ENCODE measurements at places on chromosomes 13 and 19. TPM values are rescaled to one million over a fixed set of nuclear protein-coding genes. Genes with fewer than 3 reads are reported as not detected.

DNA sequence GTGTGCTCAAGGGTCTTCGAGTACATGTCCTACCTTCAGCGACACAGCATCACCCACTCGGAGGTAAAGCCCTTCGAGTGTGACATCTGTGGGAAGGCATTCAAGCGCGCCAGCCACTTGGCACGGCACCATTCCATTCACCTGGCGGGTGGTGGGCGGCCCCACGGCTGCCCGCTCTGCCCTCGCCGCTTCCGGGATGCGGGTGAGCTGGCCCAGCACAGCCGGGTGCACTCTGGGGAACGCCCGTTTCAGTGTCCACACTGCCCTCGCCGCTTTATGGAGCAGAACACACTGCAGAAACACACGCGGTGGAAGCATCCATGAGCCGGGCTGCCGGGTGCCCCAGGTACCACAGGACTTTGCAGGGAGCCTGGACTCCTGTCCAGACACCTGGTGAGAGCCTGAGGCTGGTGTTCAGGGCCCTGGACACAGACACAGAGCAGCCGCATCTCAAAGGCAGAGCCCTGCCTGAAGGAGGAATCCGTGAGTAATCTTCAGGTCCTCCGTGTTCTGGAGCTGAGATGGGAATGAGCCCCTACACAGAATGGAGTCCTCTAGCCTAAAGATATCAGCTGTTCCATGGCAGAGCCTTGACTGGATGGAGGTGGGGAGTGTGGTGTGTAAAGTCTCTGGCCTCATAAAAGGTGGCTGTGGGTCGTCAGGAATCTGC, 1.5 kb downstream of the ZNF581 start:
- no peak overlapping the region for H3K27ac ChIP-seq
- no peak for DNase-seq
- H3K27me3 ChIP-seq, result no peaks in the 10 kb centered on the region
- no peak overlapping the region for H3K4me3 ChIP-seq
- no peaks in the 10 kb centered on the region for H3K36me3 ChIP-seq

DNA sequence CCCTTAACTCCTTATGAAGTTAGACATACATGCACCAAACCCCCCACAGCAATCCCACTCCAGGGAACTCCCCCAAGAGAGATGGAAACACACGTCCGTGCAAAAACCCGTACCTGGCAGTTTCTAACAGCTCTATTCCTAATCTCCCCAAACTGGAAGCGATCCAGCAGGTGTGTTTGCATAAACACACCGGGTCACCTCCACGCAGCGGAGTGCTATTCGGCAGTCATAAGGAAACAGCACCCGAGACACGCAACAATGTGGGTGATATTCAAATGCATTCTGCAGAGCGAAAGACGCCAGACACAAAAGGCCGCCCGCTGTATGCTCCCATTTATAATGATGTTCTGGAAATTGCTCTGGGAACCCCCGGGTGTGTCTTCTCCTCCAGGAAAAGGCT, 6.8 kb upstream of the ZNRF4 start:
- DNase-seq, result no peak
- H3K27me3 ChIP-seq, result no peaks in the 10 kb centered on the region
- H3K4me1 ChIP-seq, result no peaks in the 10 kb centered on the region
- H3K27ac ChIP-seq, result no peak overlapping the region
- H3K4me3 ChIP-seq, result no peak overlapping the region
- H3K36me3 ChIP-seq, result no peaks in the 10 kb centered on the region

- no peak overlapping the region for H3K4me3 ChIP-seq
- no peaks in the 10 kb centered on the region for H3K4me1 ChIP-seq
- DNase-seq, result no peak
- H3K27me3 ChIP-seq, result no peaks in the 10 kb centered on the region
Observed at GRCh38 chr19:42272989-42273406, 3.9 kb downstream of the CIC start.

DNA sequence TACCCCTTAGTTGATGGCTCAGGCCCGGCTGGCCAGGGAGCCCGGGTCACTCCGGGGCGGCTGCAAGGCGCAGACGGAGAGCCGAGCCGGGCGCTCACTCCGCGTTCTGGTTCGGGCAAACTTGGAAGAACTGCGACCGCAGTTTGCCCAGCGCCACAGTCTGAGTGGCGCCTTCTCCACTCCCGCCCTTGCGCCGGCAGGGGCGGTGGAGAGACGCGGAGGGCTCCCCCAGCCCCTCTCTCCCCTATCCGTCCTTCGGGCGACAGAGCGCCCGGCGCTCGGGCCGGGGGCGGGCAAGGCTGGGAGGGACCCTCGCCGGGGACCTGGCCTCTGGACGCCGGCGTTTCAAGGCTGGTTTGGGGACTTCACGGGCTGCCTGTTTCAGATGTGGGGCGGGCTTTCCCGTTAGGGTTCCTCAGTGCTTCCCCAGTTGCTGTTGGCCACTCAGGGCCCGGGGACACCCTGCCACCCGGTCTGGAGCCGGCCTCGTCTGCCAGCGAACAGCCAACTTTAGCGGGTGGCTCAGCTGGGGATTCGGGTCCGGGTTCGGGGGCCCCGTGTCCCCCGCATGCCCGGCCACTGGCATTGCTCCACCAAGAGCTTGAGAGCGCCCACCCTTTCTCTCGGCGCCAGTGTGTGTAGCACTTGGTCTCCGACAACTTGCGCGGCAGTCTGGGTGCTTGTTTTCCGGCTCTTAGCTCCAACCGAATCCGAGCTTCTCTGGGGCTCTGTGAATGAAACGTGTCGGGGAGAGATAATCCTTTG, 1.5 kb downstream of the GPC6 start:
- H3K27me3 ChIP-seq, result no peaks in the 10 kb centered on the region
- H3K4me1 ChIP-seq, result no peaks in the 10 kb centered on the region
- H3K4me3 ChIP-seq, result peak overlapping the region; percentile 76
- peak overlapping the region; percentile 89 for H3K27ac ChIP-seq

DNA sequence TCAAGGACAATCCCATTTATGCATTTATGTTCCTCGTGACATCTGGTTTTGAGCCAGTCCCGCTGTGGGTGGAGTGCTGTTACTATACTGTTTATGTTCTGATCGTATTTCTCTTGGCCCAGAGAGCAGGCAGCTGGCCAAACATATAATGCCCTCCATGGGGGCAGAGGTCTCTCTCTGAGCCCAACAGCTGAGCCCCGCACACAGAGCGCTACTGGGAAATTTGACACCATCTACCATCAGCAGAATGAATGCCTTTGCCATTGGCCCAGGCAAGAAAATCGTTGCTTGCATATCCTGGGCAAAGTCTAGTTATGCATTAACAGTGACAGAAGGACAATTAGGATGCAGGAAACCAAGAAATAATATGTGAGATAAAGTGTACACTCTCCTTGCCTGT, 126.8 kb upstream of the CACNA1A start:
- no peaks in the 10 kb centered on the region for H3K4me1 ChIP-seq
- DNase-seq, result no peak
- no peak overlapping the region for H3K27ac ChIP-seq
- no peaks in the 10 kb centered on the region for H3K36me3 ChIP-seq

GAS6 gene
- 43.5 TPM for total RNA-seq

All from right lobe of liver (tissue), 6 donors.